ENCODE measurements at places on chromosomes 1 and 21. TPM values are rescaled to one million over a fixed set of nuclear protein-coding genes. Genes with fewer than 3 reads are reported as not detected.

GRCh38 chr21:43193651-43194302 lies 25.0 kb downstream of the CRYAA start:
- no peak for DNase-seq

DNA sequence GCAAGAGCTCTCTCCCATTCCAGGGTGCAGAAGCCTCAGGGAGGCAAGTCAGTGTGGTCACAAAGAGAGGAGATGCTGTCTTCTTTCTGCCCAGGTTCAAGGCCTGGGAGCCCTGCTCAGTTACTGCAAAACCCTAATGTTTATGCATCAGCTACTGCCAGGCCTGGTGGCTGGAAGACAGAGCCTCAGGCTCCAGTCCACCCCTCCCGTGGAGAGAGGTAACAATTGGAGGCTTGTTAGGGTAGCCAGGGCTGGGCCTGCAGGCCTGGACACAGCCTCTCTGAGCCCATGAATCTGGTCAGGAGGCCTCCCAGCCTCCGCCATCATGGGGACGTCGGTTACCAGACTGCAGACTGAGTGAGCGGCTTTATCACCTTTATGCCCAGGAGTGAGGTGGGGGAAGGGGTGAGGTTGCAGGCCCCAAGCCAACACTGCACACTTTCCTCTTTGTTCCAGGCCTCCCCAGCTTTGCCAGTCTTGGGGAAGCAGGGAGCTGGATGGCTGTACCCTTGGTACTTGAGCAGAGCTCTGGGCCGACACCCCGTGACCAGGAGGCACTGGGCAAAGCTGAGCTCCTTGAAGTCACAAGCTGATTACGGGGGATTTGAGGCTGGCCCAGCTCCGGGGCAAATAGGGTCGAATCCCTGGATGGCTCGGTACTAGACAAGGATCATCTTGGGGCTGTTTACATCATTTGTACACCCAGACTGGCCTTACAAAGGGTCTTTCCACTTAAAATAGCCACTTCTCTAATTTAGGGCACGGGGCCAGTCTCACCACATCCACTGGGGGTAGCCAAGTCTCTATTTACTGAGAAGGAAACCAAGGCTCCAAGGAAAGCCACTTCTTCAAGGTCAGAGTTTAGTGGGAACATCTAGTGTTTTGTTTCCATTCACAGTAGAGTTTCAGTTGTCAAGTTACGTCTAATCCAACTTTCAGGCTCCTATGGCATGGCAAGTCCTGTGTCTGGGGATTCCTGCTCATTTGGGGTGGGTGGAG lies 5.2 kb downstream of the SLC2A1 start:
- DNase-seq, result no peak

DNA sequence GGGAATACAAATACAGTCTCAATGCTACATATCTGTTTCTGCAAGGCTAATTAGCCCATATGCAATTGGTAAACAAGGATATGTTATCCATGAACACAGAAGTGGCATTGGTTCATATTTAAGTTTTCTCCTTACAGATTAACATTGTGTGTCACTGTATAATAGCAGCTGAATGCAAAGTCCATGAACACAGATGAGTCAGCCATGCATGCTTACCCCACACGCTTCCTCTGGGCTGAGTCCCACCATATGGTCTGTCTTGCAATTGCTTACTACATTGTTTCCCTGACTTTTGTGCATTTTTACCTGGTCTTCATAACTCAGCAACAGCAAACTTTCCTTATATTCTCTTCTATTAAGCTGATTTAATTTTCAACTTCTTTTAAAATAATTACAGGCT lies 41.5 kb upstream of the TSNAX start:
- no peak for DNase-seq

- DNase-seq, result no peak
Measured at GRCh38 chr1:147902253-147902845, at the start of gene GJA8. Gene GJA8 (plus strand): TSS chr1:147902795. CDS start chr1:147907956, 5,161 bp downstream.

The OR2T35 gene
- total RNA-seq, result not detected

The KCNH1 gene
- total RNA-seq, result 0.97 TPM

The CELA2A gene
- not detected for total RNA-seq

The CCDC30 gene
- not detected for total RNA-seq

The TRIM45 gene
- total RNA-seq, result 0.92 TPM

The AKT3 gene
- 11.8 TPM for total RNA-seq
